ENCODE measurements at places on chromosomes 3 and 15.

GRCh38 chr3:45319996-45320305, 68.4 kb upstream of the LARS2 start:
- DNase-seq, result no peak

- DNase-seq, result no peak
These were observed 116.1 kb downstream of the ALDH1A2 start for GRCh38 chr15:57949374-57949943.

GRCh38 chr3:140931016-140931454, 10.6 kb upstream of the SLC25A36 start:
- DNase-seq, result no peak

GRCh38 chr15:76342382-76343201, 6.0 kb downstream of the ISL2 start:
- DNase-seq, result no peak

All from A549 (cell line).